ENCODE measurements at places on chromosomes 1 and 21.

- no peak for DNase-seq
These were observed 2.0 kb downstream of the POLR3C start for GRCh38 chr1:145826030-145826429.

DNA sequence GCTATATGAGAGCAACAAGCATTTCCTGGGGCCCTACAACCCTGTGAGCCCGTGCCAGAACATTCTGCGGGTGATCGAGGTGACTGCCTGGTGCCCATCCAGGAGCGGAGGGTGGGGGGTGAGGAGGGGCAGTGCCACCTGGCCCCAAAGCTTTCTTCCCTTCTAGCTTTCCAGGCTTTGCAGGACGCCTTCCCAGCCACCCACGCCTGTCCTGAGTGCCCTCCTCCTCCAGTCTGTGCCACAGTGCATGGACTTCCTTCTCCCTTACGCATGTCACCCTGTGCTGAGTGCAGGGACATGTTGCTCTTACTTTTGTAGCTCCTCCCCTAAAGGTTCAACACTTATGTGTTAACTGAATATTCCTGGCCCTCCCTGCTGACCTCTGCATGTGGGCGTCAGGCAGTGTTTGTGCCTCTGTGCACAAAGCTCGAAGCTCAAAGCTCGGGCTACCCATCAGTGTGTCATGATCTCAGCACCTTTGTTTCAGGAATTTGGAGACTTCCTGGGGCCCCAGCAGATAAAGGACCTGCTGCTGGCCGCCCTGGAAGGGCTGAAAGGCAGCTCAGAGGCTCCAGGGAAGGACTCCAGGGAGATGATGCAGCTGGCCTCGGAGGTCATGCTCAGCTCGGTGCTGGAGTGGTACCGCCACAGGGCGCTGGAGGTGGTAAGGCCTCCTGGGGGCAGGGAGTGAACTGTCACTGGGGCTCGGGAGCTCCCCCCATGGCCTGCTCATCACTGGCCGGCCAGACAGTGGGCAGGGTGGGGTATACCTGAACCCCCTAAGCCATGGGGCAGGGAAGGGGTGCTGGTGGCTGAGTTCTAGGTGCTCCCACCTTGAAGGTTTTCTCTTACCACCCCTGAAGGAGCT lies 36.7 kb upstream of the TTC4 start:
- DNase-seq, result no peak

GRCh38 chr1:25430967-25431881 lies 527 bp downstream of the MACO1 start:
- DNase-seq, result no peak

GRCh38 chr1:198185759-198186158 lies 29.0 kb downstream of the NEK7 start:
- DNase-seq, result no peak

- DNase-seq, result no peak
These were observed 28.8 kb downstream of the SPSB1 start for GRCh38 chr1:9321480-9321849.

DNA sequence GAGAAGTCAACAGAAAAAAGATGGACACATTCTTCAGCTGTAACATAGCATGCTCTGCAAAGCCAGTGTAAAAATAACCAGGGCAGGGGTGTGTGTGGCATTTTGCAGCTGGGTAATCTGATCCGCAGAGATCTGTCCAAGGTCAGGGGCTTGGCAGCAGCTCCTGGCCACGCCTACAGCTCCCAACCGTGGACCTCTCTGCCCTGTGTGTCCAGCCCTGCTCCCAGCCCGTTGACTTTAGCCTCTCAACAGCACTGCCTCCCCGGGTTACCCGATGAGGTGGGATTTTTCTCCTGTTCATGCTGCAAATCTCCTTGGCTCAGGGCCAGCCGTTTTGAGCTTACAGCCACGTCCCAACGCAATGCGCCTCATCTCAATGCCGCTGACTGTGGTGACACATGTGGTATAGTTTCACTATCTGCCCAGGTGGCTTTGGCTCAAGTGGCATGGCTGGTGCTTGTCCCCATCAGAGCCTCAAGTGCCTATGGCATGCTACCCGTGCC lies 68.1 kb downstream of the VWA5B1 start:
- DNase-seq, result peak; percentile 64
